ENCODE measurements at places on chromosomes 5 and 9.

DNA sequence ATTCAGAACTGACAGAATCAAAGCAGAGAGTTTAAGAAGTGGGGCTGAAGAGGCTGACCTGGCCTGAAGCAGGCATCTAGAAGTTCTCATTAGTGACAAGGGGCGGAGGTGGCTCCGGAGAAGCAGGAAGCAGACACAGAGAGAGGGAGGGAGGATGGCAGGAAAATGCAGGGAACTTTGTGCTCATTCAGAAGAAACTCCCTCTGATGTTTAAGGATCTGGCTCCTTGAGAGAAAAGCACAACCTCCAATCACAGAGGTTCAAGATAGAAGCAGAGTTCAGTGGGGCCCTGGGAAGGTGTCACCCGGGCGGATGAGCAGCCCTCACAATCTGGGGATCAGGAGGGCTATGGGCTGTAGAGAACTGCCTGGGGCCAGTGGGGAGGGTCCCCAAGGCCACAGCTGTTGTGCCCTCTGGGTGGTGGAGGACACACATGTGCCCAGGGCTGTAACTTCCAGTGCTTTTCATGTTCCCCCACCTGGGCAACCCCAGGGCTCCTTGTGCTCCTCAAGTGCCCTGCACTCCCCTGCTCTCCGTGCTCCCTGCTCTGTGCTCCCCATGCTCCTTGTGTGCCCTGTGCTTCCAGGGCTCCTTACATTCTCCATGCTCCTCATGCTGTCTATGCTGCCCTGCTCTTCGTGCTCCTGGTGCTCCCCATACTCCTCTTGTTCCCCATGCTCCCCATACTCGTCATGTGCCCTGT lies 51.4 kb downstream of the TRIP13 start:
- no peak for DNase-seq

- no peak for DNase-seq
These were observed 128.4 kb downstream of the ANXA1 start for GRCh38 chr9:73280113-73280512.

GRCh38 chr5:142901476-142902185 lies 131.5 kb downstream of the ARHGAP26 start:
- DNase-seq, result no peak

DNA sequence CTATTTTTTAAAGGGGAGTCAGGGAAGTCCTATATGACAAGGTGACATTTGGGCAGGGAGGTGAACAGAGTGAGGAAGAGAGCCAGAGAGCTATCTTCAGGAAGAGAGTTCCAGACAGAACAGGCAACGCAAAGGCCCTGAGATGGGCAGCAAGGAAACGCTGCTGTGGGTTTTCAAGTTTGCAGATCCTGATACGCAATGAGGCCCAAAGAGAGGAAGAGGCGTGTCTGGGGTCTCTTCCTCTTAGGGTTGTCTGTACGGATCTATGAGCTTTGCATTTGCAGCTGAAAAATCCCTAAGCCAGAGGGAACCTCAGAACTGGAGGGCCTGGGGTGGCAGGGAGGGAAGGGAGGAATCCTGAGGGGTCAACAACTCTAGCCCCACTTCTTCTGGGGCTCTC lies 13.6 kb downstream of the FAT2 start:
- no peak for DNase-seq

- DNase-seq, result no peak
These were observed 3.8 kb downstream of the PCDH12 start for GRCh38 chr5:141954194-141954593.

DNA sequence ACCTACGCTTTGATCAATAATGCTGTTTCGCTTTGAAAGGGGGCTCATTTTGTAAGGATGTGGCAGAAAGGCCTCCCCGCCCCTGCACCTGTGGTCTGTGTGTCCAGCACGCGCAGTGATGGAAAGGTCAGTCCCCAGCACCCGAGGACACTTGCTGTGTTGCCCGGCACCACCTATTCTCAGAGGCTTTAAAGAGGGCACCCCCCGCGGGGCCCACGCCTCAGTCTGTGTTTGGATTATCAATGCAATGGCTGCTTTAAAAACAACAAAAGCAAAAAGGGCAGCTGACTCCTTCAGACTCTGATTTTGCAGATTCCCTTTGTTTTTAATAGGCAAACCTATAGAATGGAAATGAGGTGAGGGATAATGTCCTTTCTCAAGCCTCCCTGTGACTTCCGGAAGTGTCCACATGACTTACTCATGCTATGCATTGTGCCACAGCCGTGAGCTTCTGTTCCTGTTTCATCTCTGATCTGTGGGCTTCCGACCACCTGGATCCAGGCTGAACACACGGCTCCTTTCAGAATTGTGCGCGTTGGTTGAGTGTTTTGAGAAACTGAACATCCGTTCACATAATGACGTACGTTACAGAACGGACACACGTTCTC lies 416.2 kb downstream of the IRX2 start:
- DNase-seq, result no peak

Measured in MCF 10A (cell line).